Lower lobe of right lung (tissue), 2 donors: ENCODE measurements at places on chromosomes 7 and 10. TPM values are rescaled to one million over a fixed set of nuclear protein-coding genes. Genes with fewer than 3 reads are reported as not detected.

The CLDN3 gene
- total RNA-seq: 12.8 TPM

DNA sequence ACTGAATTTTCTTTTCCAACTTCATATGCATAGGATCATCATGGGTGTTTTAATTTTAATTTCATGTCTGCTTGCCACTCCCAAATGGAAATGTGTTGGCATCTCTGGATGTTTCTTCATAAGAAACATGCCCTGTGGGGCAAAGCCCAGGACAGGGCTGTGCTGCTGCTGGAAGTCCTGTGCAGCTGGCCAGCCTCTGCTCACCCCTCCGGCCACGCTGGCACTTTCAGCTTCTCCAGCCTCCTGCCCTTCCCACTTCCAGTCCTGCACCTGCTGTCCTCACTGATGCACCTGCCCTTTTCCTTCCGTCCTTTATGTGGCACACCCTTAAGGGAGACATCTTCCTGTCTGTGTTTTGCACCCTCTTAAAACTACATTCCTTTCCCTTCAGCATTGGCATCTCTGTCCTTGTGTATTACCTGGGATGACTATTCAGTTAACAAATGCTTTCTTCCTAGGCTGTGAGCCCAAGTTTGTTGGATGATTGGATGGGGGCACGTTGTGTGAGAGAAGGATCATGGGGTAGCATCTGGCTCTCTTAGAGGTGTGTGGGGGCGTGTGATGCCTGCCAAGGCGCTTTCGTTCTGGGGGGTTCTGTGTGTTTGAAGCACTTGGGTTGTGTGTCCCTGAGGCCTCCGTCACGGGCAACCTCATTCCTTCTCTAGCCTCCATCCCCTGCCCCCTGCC is 56.8 kb downstream of the TCF7L2 start:
- H3K27ac ChIP-seq: no peak overlapping the region
- peaks cover 3% of the 10 kb centered on the region for H3K36me3 ChIP-seq
- H3K4me3 ChIP-seq: no peak overlapping the region
- peaks cover 41% of the 10 kb centered on the region for H3K4me1 ChIP-seq
- H3K27me3 ChIP-seq: no peaks in the 10 kb centered on the region

The AKR1C2 gene
- total RNA-seq: 34.4 TPM

The SPDYE16 gene
- 0.18 TPM for total RNA-seq

- H3K27me3 ChIP-seq: no peaks in the 10 kb centered on the region
- peak overlapping the region; percentile 96 for H3K27ac ChIP-seq
- H3K4me1 ChIP-seq: peaks cover 25% of the 10 kb centered on the region
- H3K4me3 ChIP-seq: peak overlapping the region; percentile 31
- no peak for DNase-seq
Observed at GRCh38 chr10:983971-984655, 4.1 kb upstream of the GTPBP4 start.

The CALML5 gene
- not detected for total RNA-seq

GRCh38 chr10:48439581-48440041 is 133.1 kb downstream of the MAPK8 start:
- H3K27ac ChIP-seq: no peak overlapping the region
- peak; percentile 57 for DNase-seq
- H3K4me3 ChIP-seq: no peak overlapping the region
- no peaks in the 10 kb centered on the region for H3K4me1 ChIP-seq
- H3K27me3 ChIP-seq: no peaks in the 10 kb centered on the region
